ENCODE measurements at places on chromosomes 5 and 9.
A peak's percentile ranks its signal among the peaks of the same experiment; 100 is the strongest.

GRCh38 chr9:7707934-7708333 lies 91.6 kb downstream of the DMAC1 start:
- no peak for DNase-seq

GRCh38 chr9:130320723-130321481 lies 55.3 kb downstream of the HMCN2 start:
- DNase-seq = no peak

- peak; percentile 59 for DNase-seq
These were observed 20.0 kb upstream of the RUFY1 start for GRCh38 chr5:179530069-179530998.

- DNase-seq = no peak
These were observed 79.6 kb downstream of the PDE4D start for GRCh38 chr5:59813761-59814536.

- no peak for DNase-seq
These were observed 1.9 kb downstream of the ALDH1A1 start for GRCh38 chr9:72950875-72951442.

GRCh38 chr5:57754616-57755015 lies 272.0 kb upstream of the ACTBL2 start:
- no peak for DNase-seq

DNA sequence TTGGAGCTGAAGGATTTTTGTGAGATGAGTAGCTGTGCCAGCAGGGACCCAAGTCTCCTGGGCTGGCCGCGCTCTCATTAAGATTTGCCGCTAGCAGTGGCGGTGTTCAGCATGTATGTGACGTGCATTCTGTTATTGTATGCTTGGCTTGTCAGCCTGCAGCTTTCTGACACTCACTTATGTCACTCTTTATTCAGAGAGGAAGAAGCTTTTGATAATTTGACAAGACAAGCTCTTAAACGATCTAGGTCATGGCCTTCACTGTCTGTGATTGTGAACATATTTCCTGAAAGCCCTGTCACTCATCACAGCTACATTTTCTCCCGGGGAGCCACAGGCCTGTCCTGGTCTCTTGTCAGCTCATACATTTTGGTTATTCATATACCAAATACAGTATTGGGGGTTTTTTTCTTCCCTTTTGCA lies 98.2 kb upstream of the GRHPR start:
- DNase-seq = no peak

GRCh38 chr5:76099286-76099702 lies 16.1 kb downstream of the SV2C start:
- no peak for DNase-seq

DNA sequence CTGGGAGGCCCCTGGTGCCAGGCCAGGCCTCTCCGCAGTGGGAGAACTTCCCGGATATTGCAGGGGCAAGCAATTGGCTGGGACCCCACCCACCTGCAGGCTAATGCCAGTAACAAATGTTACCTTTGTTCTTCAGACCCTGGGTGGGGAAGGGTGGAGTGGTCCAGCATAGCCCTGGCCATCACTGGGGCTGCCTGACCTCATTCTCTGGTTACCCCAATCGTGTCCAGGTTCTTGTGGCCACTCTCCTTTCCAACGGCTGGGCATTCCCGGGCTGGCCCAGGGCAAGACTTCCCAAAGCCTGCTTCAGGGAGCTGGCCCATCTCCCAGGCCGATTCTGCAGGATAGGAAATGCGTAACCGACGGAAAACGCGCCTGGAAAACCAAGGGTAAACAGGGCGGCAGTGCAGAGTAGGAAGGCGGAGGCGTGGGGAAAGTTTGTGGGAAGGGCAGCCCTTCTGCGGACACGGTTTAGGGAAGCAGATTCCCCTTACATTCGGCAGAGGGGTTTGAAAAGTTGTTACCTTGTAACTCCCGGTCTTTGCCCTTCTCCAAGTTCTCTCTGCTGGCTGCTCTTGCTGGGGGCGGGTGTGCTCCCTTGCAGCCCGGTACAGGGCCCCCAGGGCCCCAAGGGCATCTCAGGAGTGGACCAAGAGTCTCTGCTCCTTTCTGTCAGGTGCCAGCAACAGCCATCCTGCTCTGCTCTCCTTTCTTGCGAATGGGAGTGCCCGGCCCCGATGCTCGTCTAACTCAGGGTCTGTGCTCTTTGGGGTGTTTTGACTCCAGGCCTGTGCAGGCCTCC lies 3.5 kb downstream of the NRARP start:
- DNase-seq = no peak

DNA sequence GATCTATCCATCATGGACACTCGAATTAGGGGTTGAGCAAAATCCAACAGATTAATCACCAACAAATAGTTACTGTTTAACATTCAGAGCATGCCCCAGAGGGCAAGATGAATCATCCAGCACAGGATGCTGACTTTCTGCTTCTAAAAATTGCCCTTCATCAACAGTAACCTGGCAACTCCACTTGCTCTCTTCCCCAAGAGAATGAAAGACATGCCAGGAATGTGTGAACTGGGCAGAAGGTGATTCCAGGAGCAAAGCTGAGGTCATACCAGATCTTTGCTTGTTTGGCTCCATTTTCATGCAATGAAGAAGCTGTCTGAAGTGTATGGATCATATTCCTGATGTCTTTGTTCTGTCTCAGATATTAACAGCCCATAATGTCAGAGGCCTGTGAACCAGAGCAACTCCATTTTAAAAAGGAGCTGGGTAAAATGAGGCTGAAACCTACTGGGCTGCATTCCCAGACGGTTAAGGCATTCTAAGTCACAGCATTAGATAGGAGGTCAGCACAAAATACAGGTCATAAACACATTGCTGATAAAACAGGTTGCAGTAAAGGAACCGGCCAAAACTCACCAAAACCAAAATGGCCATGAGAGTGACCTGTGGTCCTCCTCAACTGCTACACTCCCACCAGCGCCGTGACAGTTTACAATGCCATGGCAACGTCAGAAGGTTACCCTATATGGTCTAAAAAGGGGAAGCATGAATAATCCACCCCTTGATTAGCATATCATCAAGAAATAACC lies 2.5 kb upstream of the ZNF367 start:
- DNase-seq = no peak

DNA sequence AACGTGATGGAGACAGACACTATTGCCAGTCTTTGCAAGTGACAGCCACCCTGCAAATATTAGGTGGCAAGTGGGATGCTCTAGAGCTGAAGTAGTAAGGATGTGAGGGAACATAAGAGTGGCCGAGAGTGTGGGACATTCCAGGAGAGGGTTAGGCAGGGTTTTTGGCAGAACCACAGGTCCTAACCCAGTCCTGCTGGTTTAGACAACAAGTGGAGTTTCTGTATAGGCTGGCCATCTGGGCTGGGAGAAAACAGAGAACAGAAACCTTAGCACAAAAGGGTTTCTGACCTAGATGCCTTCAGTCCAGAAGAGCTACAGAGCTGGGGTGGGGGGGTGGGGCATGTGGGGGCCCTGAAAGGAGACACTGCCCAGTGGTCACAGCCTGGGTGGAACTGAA lies 107.4 kb downstream of the TMEM174 start:
- DNase-seq = no peak

GRCh38 chr5:92329759-92330158 lies 946.6 kb upstream of the ARRDC3 start:
- DNase-seq = no peak

DNA sequence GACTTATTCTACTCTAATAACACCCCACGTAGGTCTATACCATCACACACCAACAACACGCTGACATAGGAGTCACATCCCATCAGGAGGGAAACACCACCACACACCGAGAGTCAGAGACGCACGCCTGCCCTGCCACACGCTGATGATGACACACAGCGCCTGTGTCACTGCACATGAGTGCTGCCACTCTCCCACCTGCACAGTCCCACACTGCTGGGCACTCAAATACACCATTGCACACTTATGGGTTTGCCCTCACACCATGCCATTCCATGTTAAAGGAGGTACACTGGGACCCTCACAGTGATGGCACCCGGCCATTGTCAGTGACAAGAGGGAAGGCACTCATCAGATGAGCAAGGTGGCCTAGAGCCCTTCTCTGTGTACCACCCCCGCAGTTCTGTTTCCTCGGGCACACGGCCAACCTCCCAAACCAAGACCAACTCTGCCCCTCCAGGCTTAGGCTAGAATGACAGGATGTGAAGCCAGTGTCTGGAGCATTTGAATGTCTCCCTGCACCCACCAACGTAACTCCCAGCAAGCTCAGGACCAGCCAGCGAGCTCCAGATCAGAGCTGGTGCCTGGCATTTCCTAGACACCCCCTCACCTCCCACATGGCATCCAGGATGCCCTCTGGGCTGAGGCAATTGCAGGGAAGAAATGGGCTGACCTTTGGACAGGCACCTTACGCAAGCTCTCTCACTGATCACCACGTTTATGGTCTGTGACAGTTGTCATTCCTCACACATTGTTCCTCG lies 3.6 kb upstream of the CPLX2 start:
- no peak for DNase-seq

GRCh38 chr5:157559301-157559700 lies 16.3 kb downstream of the ADAM19 start:
- DNase-seq = no peak

GRCh38 chr9:105879181-105879580 lies 184.8 kb downstream of the TMEM38B start:
- no peak for DNase-seq

GRCh38 chr9:130522233-130522808 lies 57.1 kb upstream of the FUBP3 start:
- no peak for DNase-seq

- no peak for DNase-seq
These were observed 133.1 kb downstream of the GABBR2 start for GRCh38 chr9:98575379-98576346.

DNA sequence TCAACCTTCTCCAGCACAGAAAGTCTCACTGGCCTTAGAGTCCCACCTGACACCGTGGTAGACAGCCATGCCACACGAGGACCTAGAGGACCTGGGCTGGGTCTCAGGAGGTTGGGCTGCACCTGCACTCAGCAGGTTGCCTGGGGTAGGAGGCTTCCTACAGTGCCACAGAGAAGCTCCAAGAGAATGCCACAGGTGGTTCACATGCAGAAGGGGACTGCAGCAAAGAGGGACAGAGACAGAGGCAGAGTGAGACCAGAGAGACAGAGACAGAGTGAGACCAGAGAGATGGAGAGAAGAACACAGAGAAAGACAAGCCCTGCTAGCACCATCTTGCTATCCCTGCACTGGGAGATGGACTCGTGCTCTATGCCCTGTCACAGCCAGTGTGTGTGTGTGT lies 5.7 kb downstream of the CAMK2A start:
- no peak for DNase-seq

DNA sequence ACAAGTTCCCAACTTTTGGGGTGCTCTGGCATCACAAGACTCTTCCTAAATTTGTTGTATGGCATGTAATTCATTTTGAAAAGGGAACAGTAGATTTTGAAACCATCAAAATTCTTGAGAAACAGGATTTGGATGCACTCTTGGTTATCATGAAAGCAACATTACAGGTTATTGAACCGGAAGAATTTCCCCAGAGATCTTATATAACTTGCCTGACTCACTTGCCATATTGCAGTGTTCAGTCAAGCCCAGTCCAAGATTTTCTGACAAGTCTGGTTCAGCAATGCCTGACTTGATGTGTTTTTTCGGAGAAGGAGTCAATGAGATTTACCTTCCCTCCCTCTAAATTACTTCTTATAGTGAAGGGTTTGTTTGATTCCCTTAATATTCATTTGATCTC lies 32.0 kb downstream of the SMIM15 start:
- no peak for DNase-seq

DNA sequence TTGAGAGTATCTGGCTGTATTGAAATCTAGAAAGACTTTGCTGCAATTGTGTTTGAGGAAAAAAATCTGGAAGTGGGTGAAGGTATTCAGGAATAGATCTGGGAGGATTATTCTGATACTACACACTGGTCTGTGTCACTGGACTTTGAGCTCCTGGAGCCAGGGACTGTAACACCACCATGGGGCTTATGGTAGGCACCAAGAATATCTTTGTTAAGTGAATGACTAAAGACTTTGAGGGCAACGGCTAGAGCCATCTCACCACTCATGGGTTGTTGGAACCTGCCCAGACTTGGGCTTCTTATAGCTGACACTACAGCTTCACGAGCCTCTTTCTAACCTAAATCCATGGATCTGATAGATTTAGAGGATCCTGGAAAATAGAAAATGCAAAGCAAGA lies 10.2 kb downstream of the NFX1 start:
- DNase-seq = no peak

GRCh38 chr5:87103616-87104287 lies 163.9 kb upstream of the RASA1 start:
- no peak for DNase-seq

- DNase-seq = no peak
These were observed 115.5 kb downstream of the COL23A1 start for GRCh38 chr5:178474562-178475184.

DNA sequence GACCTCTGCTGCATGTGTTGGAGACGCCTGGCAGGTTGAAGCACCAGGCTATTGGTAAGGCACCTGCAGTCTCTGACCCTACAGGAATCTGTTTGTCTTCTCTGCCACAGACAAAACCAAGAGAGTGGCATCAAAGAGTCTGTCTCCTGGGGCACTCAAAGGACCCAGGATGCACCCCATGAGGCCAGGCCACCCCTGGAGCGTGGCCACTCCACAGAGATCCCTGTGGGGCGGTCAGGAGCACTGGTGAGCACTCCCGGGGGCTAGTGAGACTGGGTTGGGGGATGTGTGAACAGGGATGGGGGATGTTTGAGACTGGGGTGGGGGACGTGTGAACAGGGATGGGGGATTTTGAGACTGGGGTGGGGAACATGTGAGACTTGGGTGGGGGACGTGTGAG lies 240.3 kb downstream of the CACNA1B start:
- DNase-seq = no peak

GRCh38 chr5:18800293-18801025 lies 1166.2 kb downstream of the TAF11L14 start:
- no peak for DNase-seq

GRCh38 chr5:4518903-4519672 lies 621.0 kb upstream of the ADAMTS16 start:
- DNase-seq = no peak

GRCh38 chr9:105503881-105504280 lies 54.0 kb upstream of the FKTN start:
- DNase-seq = no peak

DNA sequence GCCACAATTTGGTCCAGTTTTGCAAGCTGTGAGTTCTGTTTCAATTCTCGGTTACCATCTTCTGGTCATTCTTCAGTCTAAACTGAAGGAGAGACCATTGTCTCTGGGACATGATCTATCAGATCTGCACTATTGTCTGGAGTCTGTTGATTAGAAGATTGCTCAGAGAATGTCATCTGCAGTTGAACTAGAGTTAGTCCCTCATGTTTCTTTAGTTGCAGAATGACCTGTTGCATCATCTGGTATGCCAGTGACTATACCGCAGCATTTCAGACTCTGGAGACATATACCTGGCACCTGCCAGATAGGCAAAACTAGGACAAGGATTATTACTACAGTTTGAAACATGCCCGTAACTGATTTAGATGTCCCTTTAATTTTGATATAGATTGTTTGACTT lies 194.8 kb downstream of the LRRC70 start:
- DNase-seq = no peak

- DNase-seq = no peak
These were observed 21.7 kb downstream of the LPAR1 start for GRCh38 chr9:111016426-111017045.

- DNase-seq = no peak
These were observed 4.6 kb downstream of the CSF1R start for GRCh38 chr5:150081541-150082283.

Data from activated T-cell treated with anti-CD3 and anti-CD28 coated beads for 4 hours (primary cell).